Effector CD4-positive, alpha-beta T cell (primary cell): ENCODE measurements at places on chromosomes 12 and 14.

DNA sequence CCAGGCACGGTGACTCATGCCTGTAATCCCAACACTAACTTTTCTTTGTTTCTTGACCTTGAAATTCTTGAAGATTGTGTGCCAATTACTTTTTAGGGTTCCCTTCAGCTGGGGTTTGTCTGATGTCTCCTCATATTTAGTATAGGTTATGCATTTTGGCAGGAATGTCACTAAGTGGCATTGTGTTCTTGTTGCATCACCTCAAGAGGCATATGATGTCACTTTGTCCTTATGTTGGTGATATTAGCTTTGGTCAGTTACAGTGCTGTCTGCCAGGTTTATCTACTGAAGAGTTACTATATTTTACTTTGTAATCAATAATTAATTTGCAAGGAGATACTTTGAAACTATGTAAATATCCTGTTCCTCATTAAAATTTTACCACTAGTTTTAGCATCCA is 61.0 kb upstream of the BTG1 start:
- DNase-seq = no peak

GRCh38 chr14:32621585-32621984 is 292.5 kb downstream of the AKAP6 start:
- no peak for DNase-seq

- DNase-seq = no peak
These were observed 44.6 kb downstream of the DUSP6 start for GRCh38 chr12:89307474-89308253.

- DNase-seq = no peak
These were observed 664.6 kb upstream of the FOXG1 start for GRCh38 chr14:28102001-28102400.

GRCh38 chr12:12812618-12813119 is 477 bp upstream of the DDX47 start:
- no peak for DNase-seq

- DNase-seq = no peak
These were observed 492.9 kb upstream of the NOVA1 start for GRCh38 chr14:27090716-27091115.

- no peak for DNase-seq
These were observed 40.7 kb downstream of the GALNT9 start for GRCh38 chr12:132288516-132289215.

GRCh38 chr14:51395361-51395849 is 155.4 kb downstream of the TMX1 start:
- DNase-seq = no peak

DNA sequence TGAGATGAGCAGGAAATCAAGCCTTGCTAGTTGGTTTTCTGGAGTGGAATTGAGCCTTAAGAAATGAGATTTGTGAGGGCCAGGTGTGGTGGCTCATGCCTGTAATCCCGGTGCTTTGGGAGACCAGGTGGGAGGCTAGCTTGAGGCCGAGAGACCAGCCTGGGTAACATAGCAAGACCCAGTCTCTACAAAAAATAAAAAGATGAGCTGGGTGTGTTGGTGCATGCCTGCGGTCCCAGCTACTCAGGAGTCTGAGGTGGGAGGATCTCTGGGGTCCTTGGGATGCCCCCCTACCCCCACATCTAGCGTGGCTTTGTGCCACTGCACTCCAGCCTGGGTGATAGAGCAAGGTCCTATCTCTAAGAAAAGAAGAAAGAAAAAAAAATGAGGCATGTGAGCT is 104.2 kb upstream of the RTL1 start:
- no peak for DNase-seq

DNA sequence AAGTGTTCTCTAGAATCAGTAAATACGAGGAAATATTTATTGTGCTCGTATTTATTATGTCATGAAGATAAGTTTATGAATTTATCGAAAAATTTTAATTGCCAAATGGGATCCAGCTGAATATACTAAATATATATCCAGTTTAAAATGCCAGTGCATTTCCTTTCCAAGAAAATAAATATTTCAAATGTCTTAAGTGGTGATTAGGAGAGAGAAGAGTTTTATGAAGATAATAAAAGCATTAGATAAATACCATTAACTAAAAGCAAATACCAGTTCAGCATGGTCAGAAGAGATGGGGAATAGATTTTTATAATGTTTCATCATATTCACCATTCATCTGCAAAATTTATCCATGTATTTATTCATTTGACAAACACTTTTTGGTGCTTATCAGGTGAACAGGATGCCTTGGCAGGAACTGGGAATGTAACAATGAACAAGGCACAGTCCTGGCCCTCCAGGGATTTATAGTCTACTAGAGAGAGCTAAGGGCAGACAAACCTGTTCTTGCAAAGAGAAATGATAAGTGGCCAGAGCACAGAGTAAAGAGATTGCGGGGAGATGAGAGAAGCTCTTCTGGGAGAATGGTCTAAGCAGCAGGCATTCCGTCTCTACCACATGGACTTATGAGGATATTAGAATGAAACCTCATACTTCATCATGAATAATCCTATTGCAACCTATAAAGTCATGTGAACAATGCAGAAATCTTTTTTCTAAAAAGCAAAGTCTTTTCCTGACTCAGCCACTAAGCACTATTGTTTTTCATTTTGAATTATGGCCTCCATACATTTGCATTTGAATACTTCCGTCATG is 143.7 kb upstream of the ABCD2 start:
- no peak for DNase-seq

GRCh38 chr14:95409477-95410272 is 90.0 kb upstream of the CLMN start:
- no peak for DNase-seq

DNA sequence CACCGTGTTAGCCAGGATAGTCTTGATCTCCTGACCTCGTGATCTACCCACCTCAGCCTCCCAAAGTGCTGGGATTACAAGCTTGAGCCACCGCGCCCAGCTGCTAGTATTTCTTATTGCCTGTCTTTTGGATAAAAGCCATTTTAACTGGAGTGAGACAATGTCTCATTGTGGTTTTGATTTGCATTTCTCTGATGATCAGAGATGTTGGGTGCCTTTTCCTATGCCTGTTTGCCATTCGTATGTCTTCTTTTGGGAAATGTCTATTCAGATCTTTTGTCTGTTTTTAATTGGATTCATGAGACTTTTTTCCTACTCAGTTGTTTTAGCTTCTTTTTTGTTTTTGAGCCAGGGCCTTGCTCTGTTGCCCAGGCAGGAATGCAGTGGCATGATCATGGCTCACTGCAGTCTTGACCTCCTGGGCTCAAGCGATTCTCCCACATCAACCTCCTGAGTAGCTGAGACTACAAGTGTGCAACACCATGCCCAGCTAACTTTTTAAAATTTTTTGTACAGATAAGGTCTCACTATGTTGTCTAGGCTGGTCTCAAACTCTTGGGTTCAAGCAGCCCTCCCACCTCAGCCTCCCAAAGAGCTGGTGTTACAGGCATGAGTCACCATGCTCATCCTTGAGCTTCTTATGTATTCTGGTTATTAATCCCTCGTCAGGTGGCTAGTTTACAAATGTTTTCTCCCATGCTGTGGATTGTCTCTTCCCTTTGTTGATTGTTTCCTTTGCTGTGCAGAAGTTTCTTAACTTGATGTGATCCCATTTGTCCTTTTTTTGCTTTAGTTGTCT is 65.9 kb downstream of the ACACB start:
- DNase-seq = no peak

- DNase-seq = no peak
These were observed 16.6 kb upstream of the CLEC2A start for GRCh38 chr12:9948606-9949296.

DNA sequence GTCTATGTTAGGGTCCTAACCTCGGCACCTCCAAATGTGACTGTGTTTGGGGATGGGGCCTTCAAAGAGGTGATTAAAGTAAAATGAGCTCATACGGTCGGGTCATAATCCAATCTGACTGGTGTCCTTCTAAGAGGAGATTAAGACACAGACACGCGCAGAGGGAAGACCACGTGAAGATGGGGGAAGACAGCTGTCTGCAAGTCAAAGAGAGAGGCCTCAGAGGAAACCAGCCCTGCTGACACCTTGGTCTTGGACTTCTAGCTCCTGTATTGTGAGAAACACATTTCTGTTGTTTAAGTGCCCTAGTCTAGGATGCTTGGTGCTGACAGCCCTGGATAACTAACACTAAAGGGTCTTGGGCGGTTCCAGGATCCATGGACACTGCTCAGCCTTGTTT is 109.6 kb downstream of the DICER1 start:
- no peak for DNase-seq

- DNase-seq = no peak
These were observed 21.4 kb upstream of the ANKRD9 start for GRCh38 chr14:102530828-102531478.

DNA sequence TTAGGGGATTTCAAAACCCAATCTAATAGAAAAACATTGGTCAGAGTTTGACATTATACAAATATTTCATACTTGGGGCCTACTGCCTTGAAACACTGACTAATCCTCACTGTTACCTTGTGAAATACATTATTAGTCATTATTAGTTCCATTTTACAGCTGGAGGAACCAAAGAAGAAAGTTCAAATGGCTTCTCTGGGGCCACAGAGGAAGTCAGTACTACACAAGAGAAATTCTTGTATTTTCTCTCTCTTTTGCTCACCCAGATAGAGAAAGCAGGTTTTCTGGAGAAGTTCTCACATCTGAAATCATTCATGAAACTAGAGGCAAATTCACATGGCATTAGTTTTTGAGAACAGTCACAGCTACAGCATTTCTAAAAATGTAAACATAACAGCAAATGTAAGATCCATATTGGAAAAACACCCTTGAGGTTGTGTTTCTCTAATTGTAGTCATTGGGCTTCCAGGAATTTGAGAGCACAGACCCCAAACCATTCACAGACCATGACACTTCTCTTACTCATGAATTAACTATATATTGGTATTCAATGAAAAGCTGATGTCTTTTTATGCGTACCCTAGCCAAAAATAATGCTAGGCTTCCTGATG is 83.0 kb downstream of the LLPH start:
- no peak for DNase-seq
